ENCODE measurements at places on chromosomes 6 and 20.
A peak's percentile ranks its signal among the peaks of the same experiment; 100 is the strongest.

- peak; percentile 84 for DNase-seq
These were observed at the start of gene EXOC2 for GRCh38 chr6:692858-693722. Gene EXOC2 (minus strand): TSS chr6:693139. CDS start chr6:637818, 55,321 bp downstream.

DNA sequence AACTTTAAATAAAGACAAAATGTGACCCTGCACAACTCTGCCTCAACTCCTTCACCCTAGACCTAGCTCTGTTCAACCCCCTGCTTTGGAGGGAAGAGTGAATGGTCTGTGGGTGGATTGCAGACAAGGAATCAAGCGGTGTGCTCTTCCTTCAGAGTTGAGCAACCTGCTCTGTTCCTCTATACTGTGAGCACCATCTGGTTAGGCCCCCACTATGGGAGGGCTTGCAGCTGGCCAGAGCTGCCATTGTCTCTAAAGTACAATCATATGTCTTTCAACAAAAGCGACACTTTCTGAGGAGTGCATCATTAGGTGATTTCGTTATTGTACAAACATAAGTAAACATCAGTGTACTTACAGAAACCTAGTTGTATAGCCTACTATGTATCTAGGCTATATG, 406.1 kb upstream of the MARCKS start:
- DNase-seq = no peak

GRCh38 chr20:34999021-34999451, 43.4 kb downstream of the MYH7B start:
- DNase-seq = no peak

- no peak for DNase-seq
These were observed 12.1 kb upstream of the NDUFAF4 start for GRCh38 chr6:96909811-96910210.

- DNase-seq = peak; percentile 48
These were observed 77.1 kb downstream of the SGK1 start for GRCh38 chr6:134240665-134241431.

GRCh38 chr20:51541189-51542032, 1.1 kb downstream of the NFATC2 start:
- peak; percentile 52 for DNase-seq

DNA sequence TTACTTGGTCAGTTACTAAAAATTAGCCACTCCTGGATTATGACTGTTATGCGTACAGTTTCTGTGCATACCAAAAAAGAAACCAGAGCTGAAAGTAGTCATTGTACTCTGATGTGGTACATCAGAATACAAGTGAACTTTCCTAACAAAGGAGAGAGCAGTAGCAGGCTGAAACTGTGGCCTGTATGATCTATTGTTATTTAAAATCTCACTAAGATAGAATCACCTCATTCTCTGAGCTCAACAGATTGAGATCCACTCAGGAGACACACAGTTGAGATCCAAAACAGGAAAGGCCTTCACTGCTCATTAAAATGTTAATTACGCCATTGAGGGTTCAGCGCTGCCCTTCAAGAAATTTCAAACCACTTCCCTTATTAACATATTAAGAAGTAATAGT, 576.4 kb downstream of the LMBRD1 start:
- no peak for DNase-seq

DNA sequence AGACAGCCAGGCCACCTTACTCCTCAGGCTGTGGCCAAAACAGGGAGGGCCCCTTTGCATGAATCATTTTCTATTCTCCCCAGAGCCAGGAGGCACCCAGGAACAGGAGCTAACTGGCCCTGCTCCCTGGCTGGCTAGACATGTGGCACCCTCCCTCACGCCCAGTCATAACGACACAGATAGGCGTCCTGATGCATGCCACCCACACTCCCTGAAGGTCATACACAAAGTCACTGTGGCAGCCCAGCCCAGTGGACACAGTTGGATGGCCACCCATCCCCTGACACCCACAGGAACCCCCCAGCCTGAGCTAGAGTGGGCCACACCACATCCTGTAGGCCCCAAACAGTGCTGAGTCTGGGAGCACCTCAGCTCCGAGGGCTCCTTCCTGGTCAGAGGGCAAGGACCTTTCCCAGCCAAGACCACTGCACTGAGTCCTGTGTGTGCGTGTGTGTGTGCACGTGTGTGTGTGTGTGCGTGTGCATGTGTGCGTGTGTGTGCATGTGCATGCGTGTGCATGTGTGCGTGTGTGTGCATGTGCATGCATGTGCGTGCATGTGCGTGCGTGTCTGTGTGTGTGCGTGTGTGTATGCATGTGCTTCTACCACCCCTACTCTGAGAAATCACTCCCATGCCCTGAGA, 21.6 kb downstream of the TFEB start:
- DNase-seq = no peak

DNA sequence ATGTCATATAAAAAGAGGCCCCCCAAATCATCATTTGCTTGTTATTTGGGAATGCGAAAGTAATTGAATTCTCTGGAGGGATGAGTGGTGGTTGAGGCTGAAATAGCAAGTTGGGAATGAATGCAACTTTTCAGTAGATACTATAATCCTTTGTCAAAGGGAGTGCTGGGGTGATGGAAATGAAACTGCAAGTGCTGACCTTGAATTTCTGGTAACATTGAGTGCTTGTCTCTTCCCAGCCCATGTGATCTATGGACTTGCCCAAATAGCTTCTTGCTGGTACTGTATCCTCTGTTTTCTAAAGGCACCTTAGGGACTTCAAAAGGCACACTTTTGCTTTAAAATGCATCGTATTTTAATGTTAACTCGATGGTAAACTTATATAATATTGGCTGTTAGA, 14.8 kb downstream of the PAQR8 start:
- DNase-seq = no peak

- no peak for DNase-seq
These were observed 1574.9 kb downstream of the HACE1 start for GRCh38 chr6:103284835-103285234.

DNA sequence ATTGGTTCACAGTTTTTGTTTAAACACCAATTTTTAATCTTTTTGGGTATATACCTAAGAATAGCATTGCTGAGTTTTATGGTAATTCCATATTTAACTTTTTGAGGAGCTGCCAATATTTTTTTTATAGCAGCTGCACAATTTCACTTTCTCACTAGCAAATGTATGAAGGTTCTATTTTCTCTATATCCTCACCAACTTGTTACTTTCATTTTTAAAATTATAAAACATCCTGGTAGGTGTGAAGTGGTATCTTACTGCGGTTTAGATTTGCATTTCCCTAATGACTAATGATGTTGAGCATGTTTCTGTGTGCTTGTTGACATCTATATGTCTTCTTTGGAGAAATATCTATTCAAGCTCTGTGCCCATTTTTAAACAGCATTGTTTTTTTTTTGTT, 452.1 kb downstream of the GRIK2 start:
- DNase-seq = no peak

- DNase-seq = no peak
These were observed 1217.2 kb upstream of the GJE1 start for GRCh38 chr6:140915551-140915950.

DNA sequence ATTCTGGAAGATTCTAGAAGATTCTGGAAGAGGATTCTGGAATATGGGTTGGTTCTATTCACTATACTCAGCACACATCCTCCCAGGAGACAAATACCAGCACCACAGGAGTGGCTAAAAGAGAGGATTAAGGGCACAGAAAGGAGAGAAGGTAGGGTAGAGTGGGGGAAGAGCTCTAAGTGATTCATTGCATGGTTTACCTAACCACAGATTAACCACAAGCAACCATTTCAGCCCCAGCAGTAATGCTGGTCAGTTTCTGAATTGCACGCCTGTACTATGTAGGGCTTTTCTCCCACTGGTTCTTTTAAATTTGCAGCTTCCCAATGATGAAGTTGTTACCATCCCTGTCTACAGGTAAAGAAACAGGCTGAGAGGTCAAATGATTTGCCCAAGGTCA, 192.7 kb upstream of the PMEPA1 start:
- no peak for DNase-seq

DNA sequence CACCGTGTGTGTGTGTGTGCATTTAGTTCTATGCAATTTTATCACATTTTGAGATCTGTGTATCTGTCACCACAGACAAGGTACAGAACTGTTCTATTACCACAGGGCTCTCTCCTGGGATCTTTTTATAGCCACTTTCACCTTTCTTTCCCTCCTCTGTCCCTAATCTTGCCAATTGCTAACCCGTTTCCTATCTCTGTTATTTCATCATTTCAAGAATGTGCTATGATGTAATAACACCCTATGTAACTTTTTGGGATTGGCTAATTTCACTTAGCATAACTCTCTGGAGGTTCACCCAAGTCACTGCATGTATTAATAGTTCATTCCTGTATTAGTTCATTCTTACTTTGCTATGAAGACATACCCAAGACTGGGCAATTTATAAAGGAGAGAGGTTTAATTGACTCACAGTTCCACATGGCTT, 657.7 kb downstream of the QKI start:
- no peak for DNase-seq

DNA sequence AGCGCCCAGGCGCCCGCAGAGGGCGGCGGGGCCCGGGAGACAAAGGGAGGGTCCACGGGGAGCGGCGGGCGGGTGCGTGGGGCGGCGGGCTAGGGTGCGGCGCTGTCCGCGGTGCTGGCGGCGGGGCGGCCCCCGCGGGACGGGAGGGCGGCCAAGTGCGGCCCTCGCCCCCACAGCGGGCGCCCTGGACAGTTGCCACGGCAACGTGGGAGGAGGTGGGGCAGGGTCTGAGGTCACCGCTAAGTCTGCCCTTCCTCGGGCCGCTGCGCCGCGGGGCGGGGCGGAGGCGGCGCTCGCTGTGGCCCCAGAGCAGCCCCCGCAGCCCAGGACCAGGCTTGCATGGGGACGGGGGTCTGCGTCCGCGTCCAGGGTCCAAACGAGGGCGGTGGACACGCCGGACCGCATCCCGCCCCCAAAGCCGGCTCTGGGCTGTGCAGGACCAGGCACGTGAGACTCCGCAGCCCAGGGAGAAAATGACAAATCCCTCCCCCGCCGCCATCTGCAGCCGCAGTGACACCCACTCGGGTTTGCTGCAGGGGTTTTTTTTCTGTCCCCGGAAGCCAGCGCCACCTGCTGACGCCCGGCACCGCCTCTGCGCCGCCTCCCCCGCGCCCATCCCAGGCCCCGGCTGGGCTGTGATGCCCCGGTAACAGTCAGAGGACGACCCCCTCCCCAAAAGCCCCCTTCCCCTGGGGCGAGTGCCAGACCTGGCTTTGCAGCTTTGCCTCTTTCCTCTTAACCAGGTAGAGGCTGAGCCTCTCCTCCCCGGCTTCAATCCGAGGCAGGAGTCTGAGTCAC, 36.8 kb downstream of the YTHDF1 start:
- DNase-seq = peak; percentile 42

DNA sequence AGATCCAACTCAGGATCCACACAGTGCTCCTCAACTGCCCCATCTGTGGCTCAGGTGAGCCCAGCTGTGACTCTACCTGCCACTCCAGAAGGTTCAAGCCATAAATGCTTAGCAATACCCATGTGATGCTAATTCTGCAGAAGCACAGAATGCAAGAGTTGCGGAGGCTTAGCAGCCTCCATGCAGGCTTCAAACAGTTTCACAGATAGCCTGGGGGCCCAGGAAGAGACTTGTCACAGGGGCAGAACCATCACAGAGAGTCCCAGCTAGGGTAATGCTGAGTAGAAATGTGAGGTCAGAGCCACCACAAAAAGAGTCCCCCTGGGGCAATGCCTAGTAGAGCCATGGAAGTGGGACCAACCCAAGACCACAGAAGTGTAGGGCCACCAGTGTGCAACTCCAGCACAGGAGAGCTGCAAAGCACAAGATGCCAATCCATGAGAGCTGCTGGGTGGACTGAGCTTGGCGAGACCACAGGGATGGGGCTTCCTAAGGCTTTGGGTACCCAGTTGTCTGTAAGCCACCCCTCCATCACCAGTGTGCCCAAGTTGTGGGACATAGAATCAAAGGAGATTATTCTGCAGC, 283.9 kb downstream of the UBE3D start:
- no peak for DNase-seq

- DNase-seq = no peak
These were observed 71.5 kb upstream of the RIPOR2 start for GRCh38 chr6:25007269-25007699.

DNA sequence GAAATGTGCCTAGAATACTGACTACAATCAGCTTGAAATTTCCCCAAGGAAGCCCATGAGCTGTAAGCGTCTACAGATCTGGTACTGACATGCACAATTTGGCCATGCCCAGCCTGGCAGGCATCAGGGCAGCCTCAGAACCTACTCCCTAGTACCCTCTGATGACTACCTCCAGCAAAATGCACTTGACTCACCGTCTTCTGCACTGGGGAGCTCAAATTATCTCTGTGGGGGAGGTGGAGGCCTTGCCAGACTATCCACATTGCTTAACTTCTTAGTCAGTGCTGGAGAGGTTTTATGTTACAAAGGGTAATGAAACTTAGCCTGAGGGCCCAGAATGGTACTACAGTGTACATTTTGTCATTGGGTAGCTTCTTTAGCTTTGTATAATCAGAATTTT, 126.0 kb upstream of the ADGRF1 start:
- no peak for DNase-seq

- DNase-seq = no peak
These were observed 165.0 kb downstream of the PDE7B start for GRCh38 chr6:136016228-136017225.

DNA sequence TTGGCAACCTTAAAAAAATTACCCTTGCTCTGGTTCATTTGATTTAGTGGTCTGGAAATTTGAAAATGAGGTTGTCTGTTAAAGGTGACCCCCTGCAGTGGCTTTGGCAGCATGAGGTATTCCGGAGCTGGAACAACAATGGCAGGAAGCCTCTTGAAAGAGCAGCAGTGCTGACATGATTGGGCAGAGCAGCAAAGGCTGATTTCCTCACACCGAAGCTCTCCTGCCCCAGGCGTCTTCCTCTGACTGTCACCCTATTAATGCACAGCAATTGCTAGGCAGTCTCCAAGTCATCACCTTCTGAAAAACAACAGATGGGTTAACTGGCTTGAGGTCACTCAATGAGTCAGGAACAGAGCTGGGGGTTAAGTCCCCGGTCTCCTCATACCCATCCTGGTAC, 241.8 kb upstream of the MMS22L start:
- DNase-seq = no peak

GRCh38 chr20:24366336-24367004, 103.0 kb upstream of the SYNDIG1 start:
- DNase-seq = no peak

DNA sequence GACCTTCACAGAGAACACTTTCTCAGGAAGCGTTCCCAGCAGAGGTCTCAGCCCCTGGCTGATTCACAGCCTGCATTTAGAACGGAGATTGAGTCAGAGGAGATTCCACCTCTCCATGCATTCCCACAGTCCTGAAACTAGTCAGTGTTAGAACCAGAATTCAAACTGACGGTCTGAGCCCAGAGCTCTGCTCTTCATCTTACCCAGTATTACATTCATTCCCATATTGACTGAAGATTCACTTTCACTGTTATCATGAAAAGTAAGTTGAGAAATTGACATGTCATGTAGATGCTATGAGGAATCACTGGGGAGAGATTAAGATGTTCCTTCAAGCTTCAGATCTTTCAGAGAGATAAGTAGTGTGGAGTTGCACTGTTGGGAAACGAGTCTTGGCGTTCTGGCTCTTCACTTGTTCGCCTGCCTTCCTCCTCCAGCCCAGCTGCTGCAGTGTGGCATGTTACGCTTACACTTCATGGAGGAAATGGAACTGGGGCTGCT, 28.3 kb downstream of the MAS1 start:
- no peak for DNase-seq

GRCh38 chr6:119034827-119035458, 43.5 kb downstream of the FAM184A start:
- DNase-seq = no peak
